ENCODE measurements at places on chromosomes 4 and X. TPM values are rescaled to one million over a fixed set of nuclear protein-coding genes. Genes with fewer than 3 reads are reported as not detected.

GRCh38 chr4:181008164-181008563, 1235.0 kb upstream of the TENM3 start:
- no peak for ATAC-seq

DNA sequence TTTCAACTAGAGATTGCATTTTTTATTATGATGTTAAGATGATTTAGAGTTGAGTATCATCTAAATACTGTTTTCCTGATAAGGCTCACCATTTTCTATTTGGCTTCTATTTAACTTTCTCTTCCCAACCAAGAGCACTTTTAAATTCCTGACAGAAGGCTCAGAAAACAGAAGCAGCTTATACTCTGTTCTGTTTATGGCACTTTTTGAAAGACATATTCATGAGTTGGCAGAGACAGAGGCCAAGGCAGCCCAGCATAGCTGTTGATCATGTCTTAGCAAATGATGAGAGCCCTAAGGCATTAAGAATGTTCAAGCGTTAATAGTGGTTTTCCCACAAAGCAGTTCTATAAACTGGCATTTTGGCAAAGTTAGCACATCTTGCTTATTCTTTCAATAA, 330.3 kb downstream of the TRAM1L1 start:
- no peak for ATAC-seq

The LAGE3 gene
- 37.4 TPM for total RNA-seq

The PRSS12 gene
- total RNA-seq: not detected

- ATAC-seq: no peak
Observed at GRCh38 chrX:30039768-30040167, 175.6 kb upstream of the MAGEB2 start.

GRCh38 chrX:148555101-148555500, 54.7 kb downstream of the AFF2 start:
- no peak for ATAC-seq

GRCh38 chr4:159237975-159238374, 135.1 kb downstream of the RAPGEF2 start:
- ATAC-seq: no peak
